ENCODE measurements at places on chromosomes 16 and 17. TPM values are rescaled to one million over a fixed set of nuclear protein-coding genes. Genes with fewer than 3 reads are reported as not detected.

TP53TG3B gene
- not detected for total RNA-seq

G6PC1 gene
- total RNA-seq = not detected

UBE2G1 gene
- total RNA-seq = 33.3 TPM

CHRNE gene
- total RNA-seq = 0.22 TPM

AIPL1 gene
- not detected for total RNA-seq

ITGB4 gene
- 1.0 TPM for total RNA-seq

MPP2 gene
- 2.3 TPM for total RNA-seq

QRICH2 gene
- total RNA-seq = 0.52 TPM

DNA sequence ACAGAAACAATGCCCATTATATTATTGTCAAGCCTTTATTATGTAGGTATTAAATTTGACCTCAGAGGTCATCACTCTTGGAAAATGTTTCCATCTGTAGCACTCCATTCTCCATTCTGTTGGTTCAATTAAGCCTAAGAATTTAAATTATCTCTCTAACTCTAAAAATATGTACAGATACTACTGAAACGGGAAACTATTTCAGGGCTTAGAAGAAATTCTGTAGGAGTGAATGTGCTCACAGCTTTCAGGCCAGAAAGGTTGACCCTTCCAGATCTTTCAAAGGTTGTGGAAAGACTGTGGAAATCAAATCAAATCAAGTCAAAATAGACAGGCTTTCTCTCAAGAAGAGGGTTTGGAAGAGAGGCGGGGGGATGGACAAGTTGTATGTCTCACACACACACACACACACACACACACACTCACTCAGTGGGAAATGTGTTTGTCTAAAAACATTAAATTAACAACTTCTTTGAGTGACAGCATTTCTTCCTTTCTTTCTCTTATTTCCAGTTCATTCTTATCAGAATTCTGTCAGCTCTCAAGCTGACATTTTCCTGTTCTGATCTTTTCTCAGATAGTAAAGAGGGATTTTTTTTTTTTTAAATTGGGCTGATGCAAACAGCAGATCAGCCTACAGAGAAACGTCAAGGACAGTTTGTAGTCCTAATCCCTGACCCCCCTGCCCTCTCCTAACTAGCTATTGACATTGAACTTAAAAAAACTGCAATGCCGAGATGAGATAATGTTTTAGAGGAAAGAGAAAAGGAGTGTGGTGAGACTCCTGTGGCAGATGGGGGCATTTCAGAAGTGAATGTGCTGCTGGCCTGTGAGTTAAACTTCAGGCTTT is 139.0 kb upstream of the ZFHX3 start:
- no peak for DNase-seq

- no peak for DNase-seq
Observed at GRCh38 chr17:39264119-39264518, 38.4 kb upstream of the STAC2 start.

DNA sequence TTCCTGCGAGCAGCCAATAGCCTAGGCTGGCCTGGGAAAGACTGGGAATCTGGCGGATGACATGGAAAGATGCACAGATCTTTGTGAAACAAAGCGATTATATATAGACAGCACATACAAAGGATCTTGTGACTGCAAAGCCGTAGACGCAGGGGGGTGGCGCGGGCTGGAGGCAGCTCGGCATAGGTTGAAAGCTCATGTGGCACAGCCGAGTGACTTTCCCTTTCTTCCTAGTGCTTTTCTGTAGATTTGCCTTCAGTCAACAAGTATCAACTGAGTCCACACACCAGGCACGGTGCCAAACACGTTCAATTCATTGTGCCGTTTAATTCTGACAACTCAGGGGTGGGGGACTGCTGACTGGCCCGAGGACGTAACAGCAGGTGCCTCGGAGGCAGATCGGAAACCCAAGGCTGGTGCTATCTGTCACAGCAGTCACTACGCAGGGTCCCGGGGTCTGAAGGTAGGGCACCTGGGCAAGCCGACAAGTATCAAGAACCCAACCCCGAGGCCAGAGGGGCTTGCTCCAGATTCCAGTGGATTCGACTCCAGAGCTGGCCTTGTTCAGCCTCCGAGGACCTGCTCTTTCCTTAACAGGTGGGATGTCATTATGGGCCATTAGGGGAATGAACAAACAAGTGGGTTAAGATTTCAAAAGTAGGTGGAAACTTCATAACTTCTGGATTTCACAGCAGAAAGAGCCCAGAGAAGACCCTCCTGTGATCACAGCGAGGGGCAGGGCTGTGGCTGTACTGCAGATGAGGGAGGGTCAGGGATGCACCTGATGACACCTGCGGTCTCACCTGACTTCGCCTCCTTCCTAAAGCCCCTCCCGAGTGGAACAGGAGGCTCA is 5.9 kb downstream of the PAM16 start:
- no peak for DNase-seq

- no peak for DNase-seq
Observed at GRCh38 chr17:48726916-48727286, 1.6 kb downstream of the HOXB13 start.

GRCh38 chr17:6930749-6931148 is 65.1 kb upstream of the ALOX12 start:
- no peak for DNase-seq

GRCh38 chr16:57537194-57537505 is 779 bp upstream of the CCDC102A start:
- peak; percentile 90 for DNase-seq

GRCh38 chr16:10526962-10527361 is 53.4 kb downstream of the EMP2 start:
- no peak for DNase-seq

GRCh38 chr16:71895679-71896365 is 491 bp downstream of the IST1 start:
- DNase-seq = peak; percentile 43

DNA sequence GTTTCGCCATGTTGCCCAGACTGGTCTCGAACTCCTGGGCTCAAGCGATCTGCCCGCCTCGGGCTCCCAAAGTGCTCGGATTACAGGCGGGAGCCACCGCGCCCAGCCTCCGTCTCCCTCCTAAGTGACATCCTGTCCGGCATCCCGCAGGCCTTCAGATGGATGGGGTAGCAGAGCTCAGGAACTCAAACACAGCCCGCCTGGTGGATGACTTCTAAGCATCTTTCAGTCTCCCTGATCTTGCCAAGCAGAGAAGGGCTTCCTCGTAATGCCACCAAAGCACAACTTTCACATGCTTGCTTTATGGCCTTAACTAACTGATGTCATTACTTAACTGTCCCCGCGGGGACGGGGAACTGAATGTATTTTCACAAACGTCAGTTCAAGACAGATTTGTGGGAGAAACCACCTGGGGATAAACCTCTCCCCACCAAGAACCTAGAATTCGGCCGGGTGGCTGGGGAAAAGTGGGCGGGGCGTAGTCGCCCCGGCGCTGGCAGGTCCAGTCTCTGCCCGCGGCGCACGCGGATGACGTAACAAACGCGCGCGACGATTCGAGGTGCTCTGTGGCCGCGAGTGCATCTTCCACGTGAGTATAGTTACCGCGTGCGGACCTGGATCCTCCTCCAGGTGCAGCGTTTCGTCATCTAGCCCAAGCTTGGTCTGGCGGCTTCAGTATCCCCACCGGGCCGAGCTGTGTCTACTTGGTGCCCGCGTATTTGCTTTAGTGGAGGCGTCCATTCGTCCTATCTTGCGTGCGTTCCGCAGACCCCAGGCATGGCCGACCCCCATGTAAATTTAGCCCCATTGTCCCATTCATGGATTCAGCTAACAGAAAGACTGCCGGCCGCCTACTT is at the start of gene PFAS:
TSS of gene PFAS (plus strand) at position 539 of the 857 bp plus-strand sequence. CDS start 4,649 bp downstream, outside the sequence.
- DNase-seq = peak; percentile 97

GRCh38 chr16:23597003-23597756 is 1.1 kb upstream of the NDUFAB1 start:
- DNase-seq = peak; percentile 30

DNA sequence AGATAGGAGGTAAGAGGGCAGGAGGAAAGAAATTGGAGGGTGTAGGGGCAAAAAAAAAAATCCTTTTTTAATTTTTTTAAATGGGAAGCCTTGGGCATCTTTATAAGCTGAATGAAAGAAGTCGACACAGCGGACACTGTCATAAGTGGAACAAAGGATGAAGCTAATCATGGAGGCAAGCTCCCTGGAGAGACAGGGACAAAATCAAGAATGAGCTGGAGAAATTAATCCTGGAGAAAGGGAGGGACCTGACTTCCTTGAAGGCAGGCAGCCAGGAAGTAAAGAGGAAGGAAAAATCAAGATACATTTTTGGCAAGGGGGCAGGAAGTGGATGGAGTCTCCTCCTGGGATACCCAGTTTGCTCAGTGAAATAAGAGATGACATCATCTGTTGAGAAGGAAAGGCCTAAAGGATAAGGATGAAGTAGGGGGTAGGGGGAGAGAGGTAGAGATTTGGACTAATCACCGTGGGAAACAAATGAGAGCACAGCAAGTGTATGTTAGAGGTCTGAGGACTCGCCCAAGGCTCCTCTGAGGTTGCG is 179.3 kb downstream of the SLC39A11 start:
- no peak for DNase-seq

DNA sequence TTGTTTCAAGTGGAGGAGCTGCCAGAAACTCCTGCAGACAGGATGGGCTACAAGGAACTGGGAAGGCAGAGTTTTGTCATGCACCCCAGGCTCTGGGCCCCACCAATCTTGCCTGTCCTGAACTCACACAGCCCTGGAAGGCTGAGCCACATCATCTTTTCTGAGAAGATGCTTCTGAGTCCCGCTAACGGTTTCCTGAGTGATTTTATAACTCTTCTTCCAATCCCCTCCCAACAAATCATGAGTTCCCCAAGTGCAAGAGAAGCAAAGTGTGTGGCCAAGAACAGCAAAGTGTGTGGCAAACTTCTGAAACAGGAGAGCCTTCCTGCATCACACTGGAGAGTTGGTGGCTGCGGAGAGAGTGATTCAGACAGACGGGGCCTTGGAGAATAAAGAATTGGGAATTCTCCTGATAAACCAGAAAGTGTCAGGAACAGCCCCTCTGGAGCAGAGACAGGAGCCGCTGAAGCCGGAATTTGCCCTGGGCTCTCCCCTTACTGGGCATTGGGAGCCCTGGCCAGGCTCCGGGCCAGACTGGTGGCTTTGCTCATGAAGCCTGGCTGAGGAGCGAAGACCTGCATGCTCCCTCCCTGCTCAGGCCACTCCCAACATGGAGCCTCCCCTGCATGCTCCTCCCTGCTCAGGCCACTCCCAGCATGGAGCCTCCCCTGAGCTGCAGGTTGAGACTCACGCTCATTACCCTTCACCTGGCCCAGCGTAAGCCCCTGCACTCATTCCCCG is 47.2 kb downstream of the PITPNM3 start:
- no peak for DNase-seq

GRCh38 chr17:5031365-5032082 is 3.7 kb downstream of the SLC52A1 start:
- peak; percentile 91 for DNase-seq

DNA sequence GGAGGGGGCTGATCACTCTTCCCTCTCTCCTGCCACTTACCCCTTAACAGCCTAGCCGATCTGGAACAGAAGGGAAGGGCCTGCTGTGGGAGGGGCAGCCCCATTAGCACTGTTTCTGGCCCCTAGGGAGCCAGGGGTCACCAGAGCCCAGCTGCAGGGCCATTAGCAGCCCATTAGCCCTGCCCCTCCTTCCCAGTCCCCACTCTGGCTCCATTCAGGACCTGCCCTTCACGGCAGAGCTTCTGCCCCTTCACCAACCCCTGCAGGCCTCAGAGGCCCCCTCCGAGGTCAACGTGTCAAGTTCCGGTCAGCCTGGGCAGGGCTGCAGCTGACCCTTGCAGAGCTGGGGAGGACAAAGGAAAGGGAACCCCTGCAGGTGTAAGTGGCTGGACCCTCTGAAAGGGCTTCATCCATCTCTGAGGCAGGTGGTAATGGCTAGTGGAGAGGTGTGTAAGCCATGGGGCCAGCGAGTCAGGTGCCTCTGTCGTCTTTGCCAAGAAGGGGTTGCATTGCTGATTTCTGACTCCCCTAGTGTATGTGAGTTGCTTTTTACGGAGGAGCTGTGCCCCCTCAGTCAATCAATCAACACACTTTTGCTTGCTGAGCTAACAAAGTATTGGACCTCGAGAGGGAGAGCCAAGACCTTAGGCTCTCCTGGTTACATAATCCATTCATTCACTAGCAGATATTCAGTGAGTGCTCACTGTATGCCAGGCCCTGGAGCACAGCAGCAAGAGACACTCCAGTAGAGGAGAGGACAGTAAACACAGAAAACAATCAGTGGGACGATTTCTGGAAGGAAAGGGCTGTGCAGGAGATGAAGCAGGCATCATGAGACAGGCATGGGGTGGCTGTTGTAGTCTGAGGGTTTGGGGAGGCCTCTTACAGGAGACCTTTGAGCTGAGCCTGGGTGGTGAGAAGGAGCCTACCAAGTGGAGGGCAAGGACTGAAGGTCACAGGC is 18.2 kb upstream of the KCNJ12 start:
- DNase-seq = no peak

DNA sequence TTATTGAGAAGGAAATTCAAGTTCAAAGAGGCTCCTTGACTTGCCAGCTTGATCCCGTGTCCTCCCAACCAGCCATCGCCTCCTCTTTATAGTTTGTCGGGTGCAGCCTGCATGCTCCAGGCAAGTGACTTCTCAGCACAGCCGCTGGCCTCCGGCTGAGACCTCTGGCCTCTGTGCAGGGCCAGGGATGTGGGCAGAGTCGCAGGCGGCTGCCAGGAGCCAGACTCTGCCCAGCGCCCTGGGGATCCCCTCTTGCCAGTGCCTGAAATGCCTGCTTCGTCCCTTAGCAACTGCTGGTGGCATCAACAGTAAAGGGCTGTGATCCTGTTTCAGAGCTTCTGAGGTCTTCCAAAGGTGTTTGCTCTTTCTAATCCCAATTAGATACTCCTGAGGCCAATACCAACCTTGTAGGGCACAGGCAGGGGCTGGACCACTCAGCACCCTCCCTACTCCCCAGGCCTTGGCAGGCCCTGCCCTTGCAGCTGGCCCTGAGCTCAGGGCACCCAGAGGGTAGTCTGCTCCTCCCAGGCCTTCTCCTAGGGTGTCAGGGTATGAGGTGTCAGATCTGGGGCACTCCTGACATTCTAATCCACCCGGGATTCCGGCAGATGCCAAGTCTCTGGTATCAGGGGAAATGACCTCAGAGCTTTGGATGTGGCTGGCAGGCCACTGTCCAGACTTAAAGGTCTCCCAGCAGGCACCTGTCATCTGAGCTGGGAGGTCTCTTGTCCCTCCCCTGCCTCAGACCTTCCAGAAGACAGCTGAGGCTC is 68.0 kb upstream of the SIAH1 start:
- DNase-seq = no peak

- DNase-seq = no peak
Observed at GRCh38 chr16:67419502-67419901, 3.2 kb upstream of the ZDHHC1 start.

- peak; percentile 67 for DNase-seq
Observed at GRCh38 chr16:17026600-17027242, 444.0 kb downstream of the XYLT1 start.

All from activated naive CD4-positive, alpha-beta T cell treated with anti-CD3 and anti-CD28 coated beads for 36 hours (primary cell).